ENCODE measurements at places on chromosomes 4 and X. TPM values are rescaled to one million over a fixed set of nuclear protein-coding genes. Genes with fewer than 3 reads are reported as not detected.

GRCh38 chrX:65689377-65689776 lies 21.9 kb downstream of the MSN start:
- no peak for DNase-seq

DNA sequence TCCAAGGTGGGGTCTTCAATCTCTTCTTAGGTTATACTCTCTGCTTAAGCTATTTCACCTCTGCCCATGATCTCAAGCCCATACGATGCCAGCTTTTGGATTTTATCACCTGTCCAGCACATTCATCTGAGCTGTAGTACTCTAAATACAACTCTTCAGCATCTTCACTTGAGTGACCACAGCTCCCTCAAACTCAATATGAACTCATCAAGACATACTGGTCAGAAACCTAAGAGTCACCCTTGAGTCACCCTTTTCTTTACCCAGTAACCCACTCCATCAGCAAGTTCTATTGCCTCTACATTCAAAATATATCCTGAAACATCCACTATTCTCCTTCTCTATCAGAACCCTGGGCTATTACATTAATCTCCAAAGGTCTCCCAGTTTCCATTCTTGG lies 69.4 kb downstream of the DCHS2 start:
- no peak for DNase-seq

DNA sequence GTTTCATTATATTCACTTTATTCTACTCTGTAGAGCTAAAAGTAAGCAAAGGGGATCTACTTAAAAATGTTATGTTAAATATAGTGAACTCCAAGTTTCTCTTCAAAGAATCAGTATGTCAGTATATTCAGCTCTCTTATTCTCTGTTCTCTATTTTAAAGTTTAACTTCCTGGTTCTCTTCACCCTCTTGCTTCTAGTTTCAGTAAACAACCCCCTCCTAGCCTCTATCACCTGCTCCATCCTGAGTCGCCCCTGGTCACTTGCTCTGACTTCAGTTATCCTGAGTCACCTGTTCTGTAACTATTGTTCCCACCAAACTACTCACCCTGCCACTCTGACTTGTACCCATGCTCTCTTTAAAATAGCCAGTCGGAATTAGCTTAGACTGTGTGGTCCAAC lies 180.9 kb upstream of the AADAT start:
- no peak for DNase-seq

GRCh38 chr4:41144812-41145211 lies 69.5 kb downstream of the APBB2 start:
- no peak for DNase-seq

The PLA2G12A gene
- polyA plus RNA-seq = 38.0 TPM

Measured in K562 (cell line).